Cerebellum (tissue), 4 donors: ENCODE measurements at places on chromosomes 12 and 14. TPM values are rescaled to one million over a fixed set of nuclear protein-coding genes. Genes with fewer than 3 reads are reported as not detected.

Gene IL22
- 0.82 TPM for total RNA-seq

Gene MYH6
- total RNA-seq: 0.09 TPM

Gene CAPZA3
- not detected for total RNA-seq

DNA sequence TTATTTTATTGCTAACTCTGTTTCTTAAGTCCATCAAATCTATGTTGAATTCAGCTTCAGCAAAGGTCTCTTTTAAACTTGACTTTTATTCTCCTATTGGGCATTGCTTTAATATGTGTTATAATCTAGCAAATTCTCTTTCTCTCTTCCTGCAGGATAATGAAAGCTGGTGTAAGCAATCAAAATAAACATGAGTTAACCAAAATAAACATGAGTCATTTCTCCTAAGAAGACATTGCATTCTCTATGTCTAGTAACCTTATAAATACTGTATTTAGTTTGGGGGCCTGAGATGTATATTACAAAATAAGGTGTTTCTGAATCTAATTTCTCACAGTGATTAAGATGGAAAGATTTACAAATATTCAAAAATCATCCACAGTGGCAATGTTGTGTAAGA is 739.1 kb upstream of the ATXN7L3B start:
- no peak for DNase-seq

DNA sequence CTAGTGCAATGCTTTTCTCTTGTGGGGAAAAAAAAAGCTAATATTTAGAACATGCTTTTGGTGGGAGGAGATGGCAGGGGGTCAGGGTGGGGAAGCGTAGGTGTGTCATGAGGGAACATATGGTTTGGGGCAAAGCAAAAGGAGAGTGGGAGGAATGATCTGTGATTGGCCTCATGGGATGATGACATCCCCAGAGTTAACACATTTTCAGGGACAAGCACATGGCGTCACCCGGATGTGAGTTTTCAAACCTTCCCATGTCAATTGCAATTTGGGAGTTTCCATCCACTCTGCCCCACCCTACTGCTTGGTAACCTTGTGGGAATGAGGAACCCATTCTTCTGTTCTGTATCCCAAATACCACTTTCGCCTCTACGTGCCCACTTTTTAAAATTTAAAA is 164.2 kb downstream of the SSPN start:
- no peak for DNase-seq

DNA sequence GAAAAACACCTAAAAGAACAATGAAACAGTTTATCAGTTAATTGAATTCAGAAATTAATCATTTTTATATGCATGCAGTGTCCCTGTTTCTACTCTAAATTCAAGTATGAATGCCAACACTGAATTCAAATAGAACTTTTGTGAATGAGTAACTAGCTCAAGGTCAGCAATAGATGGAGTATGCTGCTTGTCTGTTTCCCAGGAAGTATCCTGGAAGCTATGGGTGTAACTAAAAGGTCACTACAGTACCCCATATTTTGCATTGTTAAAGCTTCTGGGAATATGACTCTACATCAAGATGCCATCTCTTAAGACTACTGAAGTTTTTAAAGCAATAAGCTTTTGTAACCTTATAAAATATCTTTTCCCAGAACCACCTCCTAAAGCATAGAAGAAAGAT is 681.4 kb upstream of the FBXO33 start:
- DNase-seq: no peak
